Activated naive CD4-positive, alpha-beta T cell treated with anti-CD3 and anti-CD28 coated beads for 36 hours (primary cell): ENCODE measurements at places on chromosomes 7 and 10.

- no peak for DNase-seq
Measured at GRCh38 chr7:131890176-131890575, 333.7 kb upstream of the PODXL start.

GRCh38 chr7:66901941-66902843, 18.8 kb upstream of the TMEM248 start:
- no peak for DNase-seq

GRCh38 chr7:145737617-145738016, 379.0 kb upstream of the CNTNAP2 start:
- DNase-seq, result no peak

GRCh38 chr10:106189292-106189691, 975.2 kb downstream of the SORCS1 start:
- peak; percentile 48 for DNase-seq

DNA sequence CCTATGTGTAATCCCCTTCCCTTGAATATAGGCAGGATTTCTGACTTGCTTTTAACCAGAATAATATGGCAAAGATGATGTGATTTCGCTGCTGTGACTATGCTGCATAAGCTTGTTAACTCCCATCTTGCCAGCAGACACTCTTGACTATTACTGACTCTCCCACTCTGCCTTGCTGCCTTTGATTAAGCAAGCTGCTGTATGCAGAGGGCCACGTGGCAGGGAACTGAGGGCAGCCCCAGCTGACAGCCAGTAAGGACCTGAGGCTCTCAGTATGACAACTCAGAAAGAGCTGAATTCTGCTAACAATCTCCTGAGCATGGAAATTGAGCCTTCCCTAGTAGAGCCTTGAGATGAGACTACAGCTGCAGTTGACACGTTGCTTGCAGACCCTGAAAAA, 279.4 kb upstream of the CACNA2D1 start:
- no peak for DNase-seq

GRCh38 chr7:66609176-66609575, 19.5 kb upstream of the KCTD7 start:
- DNase-seq, result no peak

- no peak for DNase-seq
Measured at GRCh38 chr10:75508239-75508813, 76.9 kb downstream of the LRMDA start.

- peak; percentile 30 for DNase-seq
Measured at GRCh38 chr7:150515248-150516147, 826 bp downstream of the GIMAP7 start.

GRCh38 chr7:45132708-45133320, 21.3 kb upstream of the TBRG4 start:
- DNase-seq, result no peak
